ENCODE measurements at places on chromosomes 5 and 9.

GRCh38 chr9:117343427-117343826 lies 71.4 kb downstream of the ASTN2 start:
- DNase-seq = no peak

DNA sequence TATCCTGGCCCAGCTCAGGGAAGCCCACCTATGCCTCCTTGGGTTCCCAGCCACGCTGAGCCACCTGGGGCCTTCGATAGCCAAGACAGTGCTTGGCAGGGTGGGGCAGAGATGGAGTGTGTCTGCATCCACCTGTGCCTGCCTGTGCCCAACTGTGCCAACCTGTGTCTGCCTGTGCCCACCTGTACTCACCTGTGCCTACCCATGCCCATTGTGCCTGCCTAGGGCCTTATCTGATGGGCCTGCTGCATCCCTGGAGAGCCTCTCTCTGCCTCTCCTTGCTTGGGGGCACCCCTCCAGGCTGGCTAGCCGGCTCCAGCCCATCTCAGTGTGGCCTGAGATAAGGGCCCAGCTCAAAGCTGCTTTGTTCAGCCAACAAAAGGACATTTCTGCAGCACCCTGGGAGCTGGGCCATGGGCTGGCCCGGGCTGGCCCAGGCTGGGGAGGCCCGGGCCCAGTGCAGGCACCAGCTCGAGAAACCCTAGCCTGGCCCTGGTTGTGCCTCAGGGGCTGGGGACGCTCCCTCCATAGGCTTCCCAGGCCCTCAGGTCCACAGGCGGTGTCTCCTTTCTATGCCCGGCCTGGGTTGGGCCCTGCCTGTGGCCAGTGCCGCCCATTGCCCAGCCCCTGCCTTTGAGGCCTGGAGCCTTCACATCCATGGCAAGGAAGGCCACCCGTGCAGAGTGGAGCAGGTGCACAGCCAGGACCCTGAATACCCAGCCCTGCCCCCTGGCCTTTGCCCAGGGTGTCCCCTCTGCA lies 37.3 kb upstream of the NOTCH1 start:
- no peak for DNase-seq

DNA sequence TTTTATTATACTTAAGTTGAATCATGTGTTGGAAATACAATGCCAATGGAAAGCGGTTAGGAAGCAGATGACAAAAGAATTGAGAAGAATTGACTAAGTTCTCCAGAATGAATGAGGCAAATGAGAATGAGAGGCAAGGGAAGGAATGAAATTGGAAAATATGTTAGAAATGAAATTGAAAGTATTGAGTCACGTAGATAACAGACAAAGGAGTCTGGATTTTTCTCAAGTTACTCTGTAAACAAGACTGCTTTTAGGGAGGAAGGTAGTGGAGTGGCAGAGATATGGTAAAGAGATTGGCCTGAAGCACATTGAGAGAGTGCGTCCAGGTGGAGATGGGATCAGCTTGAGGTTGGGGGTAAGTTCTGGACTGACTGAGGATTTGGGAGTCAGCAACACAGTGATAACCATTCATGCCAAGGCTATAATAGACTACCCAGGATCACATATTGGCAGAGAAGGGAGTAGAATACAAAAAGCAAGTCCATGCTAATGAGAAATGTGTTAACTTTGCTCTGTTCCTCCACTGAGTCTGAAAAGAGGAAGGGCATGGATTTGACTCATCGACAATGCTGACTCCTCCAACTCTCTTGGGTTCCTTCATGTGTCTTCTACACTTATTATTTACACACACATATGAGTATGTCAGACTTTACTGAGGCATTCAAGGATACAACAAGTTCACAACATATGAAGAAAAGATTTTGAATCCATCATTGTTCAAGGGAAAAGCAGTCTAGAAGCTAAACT lies 814.2 kb upstream of the ZNF608 start:
- no peak for DNase-seq

DNA sequence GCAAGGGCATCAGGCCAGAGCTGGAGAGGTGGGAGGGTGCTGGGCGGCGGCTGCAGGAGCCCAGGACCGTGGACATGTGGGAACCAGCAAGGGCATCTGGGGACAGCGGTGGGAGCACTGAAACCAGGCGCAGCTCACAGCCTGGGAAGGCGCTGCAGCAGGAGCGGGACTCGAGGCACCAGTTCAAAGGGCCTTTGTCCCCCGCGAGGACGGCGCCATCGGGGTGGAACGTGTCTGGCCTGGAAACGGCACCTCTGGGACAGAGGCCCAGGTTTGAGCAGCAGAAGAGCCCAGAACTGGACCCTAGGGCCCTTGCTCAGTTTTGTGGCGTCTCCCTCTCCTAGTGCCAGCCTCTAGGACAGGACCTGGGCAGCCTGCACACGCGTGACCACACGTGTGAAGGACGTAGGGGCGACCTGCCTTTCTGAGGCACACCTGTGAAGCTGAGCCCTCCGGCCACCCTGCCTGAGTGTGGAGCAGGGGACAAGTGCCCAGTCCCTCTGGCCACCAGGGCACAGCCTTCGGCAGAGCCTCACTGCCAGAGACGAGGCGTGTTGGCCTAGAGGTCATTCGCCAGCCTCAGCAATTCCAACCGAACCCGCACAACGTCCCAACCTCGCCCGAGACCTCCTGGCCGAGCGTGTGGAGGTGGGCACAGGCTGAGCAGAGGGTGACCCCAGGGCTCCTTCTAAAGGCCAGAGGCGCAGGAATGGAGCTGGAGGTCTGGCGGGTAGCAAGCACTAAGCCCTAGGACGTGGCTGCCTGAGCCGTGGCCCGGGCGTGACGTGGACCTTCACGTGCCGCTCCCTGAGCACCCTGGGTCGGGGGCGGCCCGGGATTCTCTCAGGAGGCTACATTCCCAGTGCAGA lies 2.2 kb upstream of the TMEM210 start:
- DNase-seq = no peak

- no peak for DNase-seq
Observed at GRCh38 chr9:14221119-14221518, 92.8 kb downstream of the NFIB start.

DNA sequence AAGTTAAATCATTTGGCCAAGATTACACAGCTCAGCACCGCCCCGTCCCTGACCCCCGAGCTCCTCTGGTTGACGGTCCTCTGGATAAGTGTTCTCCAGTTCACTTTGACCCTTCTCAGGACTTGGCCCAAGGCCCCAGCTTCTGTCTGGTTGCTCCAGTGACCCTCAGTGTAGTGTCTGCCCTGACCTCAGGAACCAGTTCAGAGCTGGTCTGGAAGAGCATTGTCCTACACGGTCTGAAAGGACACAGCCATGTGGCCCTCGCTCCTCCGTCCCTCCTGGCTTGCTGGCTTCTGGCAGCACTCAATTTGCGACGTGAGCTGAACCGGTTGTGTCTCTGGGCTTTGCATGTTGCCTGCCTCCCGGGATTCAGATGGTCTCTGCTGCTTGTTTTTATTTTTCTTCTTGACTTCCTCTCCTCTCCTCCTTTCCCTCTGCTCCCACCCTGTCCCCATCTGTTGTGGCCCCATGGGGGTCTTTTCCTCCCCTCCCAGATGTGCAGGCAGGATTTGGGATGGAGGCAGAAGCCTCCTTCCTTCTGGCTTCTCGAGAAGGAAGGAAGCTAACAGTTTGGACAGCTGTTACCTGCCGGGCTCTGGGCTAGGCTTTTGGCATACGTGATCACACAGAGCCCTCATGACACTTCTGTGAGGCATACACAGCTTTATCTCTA lies 72.0 kb downstream of the PPARGC1B start:
- no peak for DNase-seq

DNA sequence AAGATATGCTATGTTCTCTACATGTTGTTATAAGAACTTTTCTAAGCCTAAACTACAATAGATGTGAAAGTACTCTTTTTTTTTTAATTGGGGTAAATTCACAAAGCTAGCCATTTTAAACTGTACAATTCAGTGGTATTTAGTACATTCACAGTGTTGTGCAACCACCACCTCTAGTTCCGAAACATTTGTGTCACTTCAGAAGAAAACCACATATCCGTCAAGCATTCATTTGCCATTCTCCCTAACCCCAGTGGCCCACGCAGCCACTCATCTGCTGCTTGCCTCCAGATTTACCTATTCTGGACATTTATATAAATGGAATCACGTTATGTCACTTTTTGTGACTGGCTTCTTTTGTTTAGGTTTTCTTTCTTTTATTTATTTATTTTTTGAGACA lies 43.1 kb downstream of the SPTAN1 start:
- no peak for DNase-seq

- no peak for DNase-seq
Observed at GRCh38 chr9:80954521-80954920, 734.8 kb downstream of the TLE1 start.

GRCh38 chr9:90600029-90600428 lies 42.6 kb downstream of the DIRAS2 start:
- no peak for DNase-seq

GRCh38 chr5:51961154-51961562 lies 577.9 kb downstream of the ISL1 start:
- no peak for DNase-seq

DNA sequence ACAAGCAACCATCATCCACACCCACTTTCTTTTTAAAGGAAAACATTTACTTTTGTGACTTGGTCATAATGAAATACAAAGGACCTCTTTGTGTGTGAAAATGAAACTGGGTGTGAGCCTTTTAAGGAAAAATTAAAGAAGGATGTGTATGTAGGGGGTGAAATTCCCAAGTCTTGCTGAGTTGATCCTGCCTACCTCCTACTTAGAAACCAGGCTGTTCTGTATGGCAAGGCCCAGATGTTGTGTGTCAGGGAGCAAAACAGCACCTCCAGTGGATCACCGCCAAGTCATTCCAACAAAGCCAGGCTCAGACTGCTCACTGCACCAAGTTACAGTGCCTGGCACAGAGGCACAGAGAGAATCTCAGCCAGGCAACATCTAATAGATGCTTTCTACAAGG lies 198.5 kb upstream of the FBN2 start:
- DNase-seq = peak; percentile 21

GRCh38 chr5:36450229-36451014 lies 148.7 kb upstream of the RANBP3L start:
- no peak for DNase-seq

- DNase-seq = no peak
Observed at GRCh38 chr5:59358005-59358861, 535.3 kb downstream of the PDE4D start.

GRCh38 chr5:77621440-77621839 lies 17.1 kb downstream of the OTP start:
- DNase-seq = no peak

DNA sequence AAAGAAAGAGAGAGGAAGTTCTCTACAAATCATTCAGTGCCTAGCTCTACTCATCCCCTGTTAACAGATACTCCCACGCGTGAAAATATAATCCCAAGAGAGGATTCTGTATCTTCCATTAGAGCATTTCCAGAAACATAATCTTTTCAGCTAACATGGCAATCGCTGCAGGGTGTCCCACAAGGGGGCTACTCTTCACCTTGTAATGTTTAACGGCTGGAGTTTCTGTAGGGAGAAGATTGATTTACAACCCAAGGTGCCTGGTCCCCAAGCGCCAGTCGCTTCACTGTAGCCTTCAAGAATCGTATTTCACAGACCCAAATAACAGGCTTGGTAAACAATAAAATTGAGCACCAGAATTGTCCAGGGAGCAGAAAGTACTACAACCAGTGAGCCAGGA lies 318.7 kb downstream of the TLE1 start:
- DNase-seq = no peak

- DNase-seq = no peak
Observed at GRCh38 chr9:35827486-35827885, 1.0 kb downstream of the FAM221B start.

DNA sequence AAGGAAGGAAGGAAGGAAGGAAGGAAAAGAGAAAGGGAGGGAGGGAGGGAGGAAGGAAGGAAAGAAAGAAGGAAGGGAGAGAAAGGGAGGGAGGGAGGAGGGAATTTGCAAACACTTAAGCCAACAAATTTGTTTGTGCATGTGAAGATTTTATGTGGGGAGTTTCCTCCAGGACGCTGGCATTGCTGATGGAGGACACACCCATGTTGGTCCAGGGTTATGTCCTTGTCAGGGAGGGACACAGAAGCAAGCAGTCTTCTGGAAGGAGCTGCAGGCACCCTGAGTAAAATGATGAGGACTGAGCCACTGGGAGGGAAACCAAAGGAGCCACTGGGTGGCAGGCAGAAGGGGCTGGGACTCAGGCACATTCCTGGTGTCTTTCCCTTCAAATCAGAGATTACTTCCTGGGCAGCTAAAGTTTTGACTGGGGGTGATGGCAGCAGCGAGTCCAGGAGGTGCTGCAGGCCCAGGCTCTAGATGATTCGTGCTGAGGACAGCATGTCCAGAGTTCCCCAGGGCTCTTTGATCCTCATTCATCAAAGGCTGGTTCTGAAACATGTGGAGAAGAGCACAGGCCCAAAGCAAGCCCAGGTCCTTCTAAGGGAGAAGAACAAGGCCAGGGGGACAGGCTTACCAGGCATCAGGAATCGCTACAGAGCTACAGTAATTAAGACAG lies 109.2 kb downstream of the PAX5 start:
- no peak for DNase-seq

GRCh38 chr9:125074976-125075375 lies 68.4 kb downstream of the SCAI start:
- no peak for DNase-seq

- no peak for DNase-seq
Observed at GRCh38 chr9:91746904-91747303, 203.1 kb downstream of the ROR2 start.

- DNase-seq = no peak
Observed at GRCh38 chr5:145226726-145227125, 608.4 kb downstream of the PRELID2 start.

- DNase-seq = no peak
Observed at GRCh38 chr9:129440435-129441186, 180.3 kb downstream of the C9orf50 start.

DNA sequence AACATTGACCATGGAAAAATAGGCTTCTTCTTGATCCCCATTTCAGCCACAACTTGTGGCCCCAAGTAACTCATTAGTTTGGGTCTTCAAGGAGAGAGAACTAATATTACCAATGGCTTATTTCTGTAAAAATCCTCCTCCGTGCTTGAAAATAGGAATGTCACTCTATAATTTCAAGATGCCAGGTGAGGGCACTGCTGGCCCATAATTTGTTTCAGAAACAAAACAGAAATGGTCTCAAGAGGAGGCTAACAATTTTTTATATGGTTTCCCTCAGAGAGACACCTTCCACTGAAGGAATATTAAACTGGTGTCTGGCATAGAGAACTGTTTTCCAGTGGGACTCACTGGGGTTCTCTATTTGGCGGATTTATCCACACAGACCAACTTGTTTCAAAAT lies 437.0 kb upstream of the TRPC7 start:
- DNase-seq = no peak

- no peak for DNase-seq
Observed at GRCh38 chr5:108093186-108093585, 288.7 kb downstream of the FBXL17 start.

- DNase-seq = no peak
Observed at GRCh38 chr9:92954886-92955285, 7.6 kb downstream of the FGD3 start.

GRCh38 chr9:6525326-6526045 lies 112.5 kb downstream of the UHRF2 start:
- no peak for DNase-seq

DNA sequence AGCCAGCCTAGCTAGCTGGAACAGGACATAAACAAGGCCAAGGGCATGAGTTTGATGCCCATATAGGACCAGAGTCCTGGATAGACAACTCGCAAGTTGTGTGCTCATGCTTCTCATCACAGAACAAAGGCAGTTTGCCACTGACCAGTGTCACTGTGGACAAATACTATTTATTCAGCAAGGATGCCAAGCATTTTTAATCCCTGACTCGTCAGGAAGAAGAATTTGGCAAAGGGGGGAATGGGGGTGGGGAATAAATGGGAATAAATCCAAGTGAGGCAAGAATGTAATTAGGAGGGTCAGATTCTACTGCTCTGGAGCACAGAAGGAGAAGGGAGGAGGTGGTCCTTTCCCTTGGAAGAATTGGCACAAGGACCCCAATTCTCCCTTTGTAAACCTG lies 46.8 kb upstream of the ANKRD55 start:
- peak; percentile 67 for DNase-seq

Data from kidney epithelial cell (primary cell).